RPMI8226 (cell line): ENCODE measurements at places on chromosomes 12 and 14.

GRCh38 chr12:68792952-68793351 is 15.0 kb upstream of the MDM2 start:
- DNase-seq, result peak; percentile 59

- DNase-seq, result no peak
Observed at GRCh38 chr12:12238605-12239004, 28.2 kb downstream of the LRP6 start.

DNA sequence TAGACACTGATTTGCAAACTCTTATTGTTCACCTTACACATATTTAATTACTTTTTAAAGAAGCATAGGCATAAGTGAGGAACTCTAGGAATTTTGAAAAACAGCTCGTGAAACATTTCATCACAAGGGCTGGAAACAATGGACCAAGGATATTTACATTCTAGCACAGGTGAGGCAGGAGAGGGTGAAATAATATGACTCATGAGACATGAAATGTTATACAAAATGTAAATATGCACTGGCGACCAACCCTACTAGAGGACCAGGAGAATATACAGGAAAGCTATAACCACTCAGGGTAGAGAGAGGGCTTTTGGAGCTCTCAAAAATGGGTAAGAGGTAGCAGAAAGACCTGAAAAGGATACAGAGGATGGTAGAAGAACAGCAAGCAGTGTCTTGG is 115.3 kb downstream of the PTGER2 start:
- DNase-seq, result no peak

GRCh38 chr14:79721399-79722084 is 489.8 kb downstream of the DIO2 start:
- no peak for DNase-seq

GRCh38 chr12:14396071-14396470 is 30.6 kb downstream of the ATF7IP start:
- DNase-seq, result no peak
